CD4-positive, alpha-beta T cell (primary cell): ENCODE measurements at places on chromosomes 11 and 22.

DNA sequence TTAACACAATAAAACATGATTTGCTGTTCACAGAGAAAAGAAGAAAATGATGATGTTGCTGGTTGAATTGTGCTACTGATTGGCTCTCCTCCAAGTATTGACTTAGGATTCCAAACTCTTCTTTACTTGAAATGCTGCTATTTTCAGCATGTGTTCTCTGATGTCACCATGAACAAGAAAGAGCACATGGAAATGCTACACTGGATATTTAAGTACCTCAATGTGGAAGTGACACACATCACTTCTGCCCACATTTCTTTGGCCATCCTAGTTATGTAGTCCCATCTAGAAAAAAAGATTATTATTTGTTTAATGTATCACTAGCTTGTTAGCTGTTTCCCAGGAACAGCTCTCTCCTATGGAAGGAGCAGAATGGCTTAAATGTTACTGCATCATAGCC, 27.2 kb downstream of the OR52B2 start:
- DNase-seq: no peak

DNA sequence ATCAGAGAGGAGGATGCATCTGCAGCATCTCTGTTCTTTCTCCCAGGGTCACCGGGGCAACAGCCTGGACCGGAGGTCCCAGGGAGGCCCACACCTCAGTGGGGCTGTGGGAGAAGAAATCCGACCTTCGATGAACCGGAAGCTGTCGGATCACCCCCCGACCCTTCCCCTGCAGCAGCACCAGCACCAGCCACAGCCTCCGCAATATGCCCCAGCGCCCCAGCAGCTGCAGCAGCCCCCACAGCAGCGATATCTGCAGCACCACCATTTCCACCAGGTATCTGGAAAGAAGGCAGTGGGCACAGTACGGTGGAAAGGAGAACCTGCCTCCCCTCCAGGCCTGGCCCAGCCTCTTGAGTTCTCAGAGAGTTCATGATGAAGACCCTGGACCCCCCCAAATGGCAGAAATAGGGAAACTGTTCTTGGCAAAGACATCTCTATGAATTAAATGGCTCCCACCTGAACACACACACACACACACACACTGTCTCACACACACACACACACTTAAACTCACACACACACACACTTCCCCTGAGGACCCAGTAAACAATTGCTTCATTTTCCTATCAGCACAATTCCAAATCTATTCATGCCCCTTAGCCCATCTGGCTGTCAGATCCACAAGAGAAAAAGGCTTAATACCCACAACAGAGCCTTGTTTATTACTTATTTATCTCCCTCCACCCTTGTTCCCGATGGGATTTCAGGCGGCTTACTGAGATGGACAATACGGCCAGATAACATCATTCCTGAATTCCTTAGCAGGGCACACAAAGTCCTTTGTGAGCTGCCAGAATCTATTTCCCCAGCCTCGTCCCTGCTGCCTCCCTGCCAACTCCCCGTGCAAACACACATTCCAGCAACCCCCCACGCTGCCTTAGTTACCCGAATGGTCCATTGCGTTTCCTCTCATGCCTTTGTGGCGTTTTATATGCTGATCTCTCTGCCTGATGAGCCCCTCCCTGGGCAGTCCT, 8.1 kb downstream of the TMA7B start:
- DNase-seq: no peak

DNA sequence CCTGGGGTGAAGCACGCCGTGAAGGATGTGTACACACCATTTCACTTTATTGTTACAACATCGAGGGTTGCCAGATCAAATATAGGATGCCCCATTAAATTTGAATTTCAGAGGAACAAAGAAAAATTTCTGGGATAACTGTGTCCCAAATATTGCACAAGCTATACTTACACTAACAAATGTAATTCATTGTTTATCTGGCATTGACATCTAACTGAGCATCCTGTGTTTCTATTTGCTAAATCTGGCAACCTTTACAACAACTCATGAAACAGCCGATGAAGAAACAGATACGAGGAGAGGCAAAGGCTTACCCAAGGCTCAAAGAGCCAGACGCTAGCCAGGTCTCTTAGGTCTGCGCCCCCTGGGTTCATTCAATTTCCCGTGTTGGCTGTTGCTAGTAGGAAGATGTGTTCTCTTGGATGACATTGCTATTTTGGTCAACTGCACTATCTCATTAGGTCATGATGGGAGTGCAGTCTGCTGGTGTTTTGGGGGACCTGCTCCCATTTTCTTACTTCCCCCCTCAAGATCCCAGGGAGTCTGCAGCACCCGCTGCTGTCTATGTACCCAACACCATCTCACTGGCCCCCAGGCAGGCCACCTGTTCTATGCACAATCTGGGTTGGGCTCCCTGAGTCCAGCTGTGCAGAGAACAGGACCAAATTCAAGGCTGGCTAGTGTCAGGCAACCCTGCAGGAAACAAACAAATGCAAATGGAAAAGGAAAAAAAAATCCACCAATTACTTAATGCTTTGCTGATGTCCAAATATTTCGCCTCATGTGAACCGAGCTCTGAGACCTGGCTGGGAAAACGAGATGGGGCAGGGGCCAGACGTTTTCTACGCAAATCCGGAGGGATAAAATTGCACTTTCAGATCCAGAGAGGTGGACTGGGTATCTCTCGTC, 560.9 kb downstream of the MIAT start:
- DNase-seq: no peak

DNA sequence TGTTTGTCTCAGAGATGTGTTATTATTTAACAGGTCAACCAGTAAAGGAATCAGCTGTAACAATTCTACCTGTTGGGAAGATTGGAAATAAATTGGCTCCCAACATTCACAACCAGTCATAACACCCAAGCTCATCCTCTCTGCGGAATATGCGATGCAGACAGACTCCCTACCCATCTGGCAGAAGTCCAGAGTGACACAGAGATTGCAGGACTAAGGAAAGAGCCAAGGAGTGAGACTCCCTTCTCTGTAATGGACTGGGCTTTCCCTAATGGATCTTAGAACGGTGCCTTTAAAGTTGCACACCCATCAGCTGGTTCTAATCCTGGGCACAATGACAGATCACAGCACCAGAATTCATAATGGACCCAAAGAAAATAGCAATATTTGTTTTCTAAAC, 27.8 kb upstream of the UBASH3B start:
- DNase-seq: no peak

- DNase-seq: no peak
Measured at GRCh38 chr11:128058580-128059208, 528.7 kb downstream of the ETS1 start.

- no peak for DNase-seq
Measured at GRCh38 chr11:101810546-101810945, 104.3 kb upstream of the CEP126 start.

- DNase-seq: no peak
Measured at GRCh38 chr11:112448168-112448567, 187.5 kb upstream of the PLET1 start.

DNA sequence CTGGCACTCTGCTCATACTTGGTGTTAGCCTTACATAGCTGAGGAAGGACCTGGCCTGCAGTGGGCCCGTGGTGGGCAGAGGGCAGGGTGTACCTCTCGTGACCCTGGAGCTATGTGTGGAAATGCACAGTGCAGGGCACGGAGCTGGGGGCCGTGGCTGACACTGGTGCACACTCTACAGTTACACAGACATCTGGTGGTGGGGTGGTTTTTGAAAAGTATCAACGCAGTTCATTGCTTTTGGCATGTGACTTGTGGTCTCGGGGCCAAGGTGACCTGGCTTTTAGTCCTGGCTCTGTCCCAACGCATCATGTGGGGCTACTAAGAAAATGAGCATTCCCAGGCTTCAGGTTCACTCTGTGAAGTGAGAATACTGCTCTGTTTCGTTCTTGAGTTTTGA, 553.6 kb downstream of the NTM start:
- no peak for DNase-seq
